ENCODE measurements at places on chromosomes 16 and 17.

DNA sequence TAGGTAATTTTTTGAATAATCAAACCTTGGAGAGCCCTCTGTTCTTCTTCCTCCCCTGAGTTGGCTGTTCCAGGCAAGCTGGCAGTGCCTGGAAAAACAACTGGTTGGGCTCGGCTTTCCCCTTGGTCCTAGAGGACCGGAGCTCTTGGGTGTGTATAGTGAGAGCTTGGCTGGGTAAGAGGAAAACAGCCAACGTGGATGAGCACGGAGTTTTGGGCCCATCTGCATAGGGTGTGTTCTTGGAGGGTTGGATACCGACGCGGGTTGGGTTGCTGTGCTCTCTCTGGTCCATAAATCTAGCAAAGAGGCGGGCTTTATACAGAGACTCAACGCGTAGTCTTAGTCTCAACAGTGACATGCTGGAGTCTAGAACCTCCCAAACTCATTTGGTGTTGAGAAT, 23.2 kb downstream of the ITGB3 start:
- peak; percentile 30 for DNase-seq

DNA sequence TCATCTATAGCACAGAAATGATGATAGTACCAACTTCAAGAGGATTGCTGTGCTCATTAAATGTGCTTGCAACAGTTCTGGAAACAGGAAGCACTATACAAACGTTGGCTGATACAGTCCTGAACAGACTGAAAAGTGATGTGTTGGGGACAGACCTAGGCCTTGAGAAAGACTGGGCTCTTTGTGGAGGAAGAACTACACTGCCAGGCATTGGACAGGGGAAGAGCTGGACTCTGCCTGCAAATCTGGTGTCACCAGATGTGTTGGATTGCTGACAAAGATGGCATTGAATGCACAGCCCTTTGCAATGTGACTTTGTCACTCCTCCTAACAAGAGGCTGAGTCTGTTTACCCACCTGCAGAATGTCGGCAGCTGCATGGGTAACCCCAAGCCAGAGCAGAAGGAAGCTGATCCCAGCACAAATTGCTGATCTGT, 12.4 kb upstream of the ST6GALNAC2 start:
- no peak for DNase-seq

DNA sequence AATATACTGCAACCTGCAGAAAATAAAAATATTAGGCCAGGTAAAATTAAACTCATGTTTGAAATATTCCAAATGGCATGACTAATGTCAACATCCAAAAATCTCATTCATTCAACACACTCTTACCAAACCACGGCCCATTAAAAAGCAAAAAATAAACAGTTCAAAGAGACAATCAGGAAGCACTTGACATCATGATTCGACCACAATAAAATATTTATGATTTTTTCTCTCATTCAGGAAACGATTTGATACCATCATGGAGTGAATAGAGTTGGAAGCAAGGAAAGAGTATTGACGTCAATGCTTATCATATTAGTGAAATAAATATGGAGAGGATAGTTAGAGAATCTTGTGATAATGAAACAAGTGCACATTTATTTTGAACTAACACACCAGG, 354.1 kb downstream of the KCNJ2 start:
- DNase-seq, result no peak

- DNase-seq, result no peak
Measured at GRCh38 chr16:89934611-89935553, 11.7 kb downstream of the TUBB3 start.

- no peak for DNase-seq
Measured at GRCh38 chr17:30957741-30958140, 13.1 kb upstream of the RNF135 start.

DNA sequence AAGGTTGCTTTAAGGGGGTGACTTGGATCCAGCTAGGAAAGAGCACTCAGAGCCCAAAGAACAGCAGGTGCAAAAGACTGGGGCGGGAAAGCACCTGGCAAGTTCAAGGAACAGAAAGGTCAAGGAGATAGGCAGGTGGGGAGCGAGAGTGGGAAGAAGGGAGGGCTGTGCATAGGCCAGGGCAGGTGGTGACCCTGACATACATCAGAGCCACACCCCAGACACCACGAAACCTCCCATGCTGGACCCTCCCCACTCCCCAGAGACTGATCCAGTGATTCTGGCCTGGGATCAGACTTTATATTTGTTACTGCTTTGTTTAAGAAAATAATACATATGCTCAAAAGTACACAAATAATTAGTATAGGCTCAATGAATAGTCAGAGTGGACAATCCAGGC, 48.5 kb upstream of the RBFOX3 start:
- DNase-seq, result no peak

GRCh38 chr16:1946495-1947368, 3.7 kb upstream of the MSRB1 start:
- no peak for DNase-seq

Measured in RCC 7860 (cell line).